Nucleus accumbens (tissue), 56 donors: ENCODE measurements at places on chromosomes 2 and 18.

DNA sequence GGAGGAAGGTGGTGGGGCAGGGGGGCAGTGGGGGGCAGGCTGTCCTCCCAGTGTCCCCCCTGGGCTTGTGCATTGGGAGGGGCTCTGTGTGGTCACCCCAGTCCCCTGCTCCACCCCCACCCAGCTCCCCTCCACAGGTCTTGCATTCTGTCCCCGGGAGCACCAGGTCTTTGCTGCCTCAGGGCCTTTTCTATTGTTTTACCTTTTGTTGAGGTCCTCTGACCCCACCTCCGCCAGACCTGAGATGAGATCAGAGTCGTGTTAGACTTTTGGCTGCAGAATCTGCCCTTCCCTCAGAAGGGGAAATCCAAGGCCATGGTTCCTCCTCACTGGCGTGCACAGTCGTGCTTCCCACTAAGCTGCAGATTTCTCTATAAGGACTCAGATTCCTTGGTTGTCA lies 20.8 kb downstream of the ATG4B start:
- no peak for DNase-seq

- DNase-seq, result no peak
Observed at GRCh38 chr18:28284132-28284531, 107.2 kb upstream of the CDH2 start.

- DNase-seq, result no peak
Observed at GRCh38 chr2:187495324-187495723, 47.3 kb upstream of the CALCRL start.

GRCh38 chr2:107738266-107738665 lies 88.4 kb upstream of the RGPD4 start:
- DNase-seq, result no peak

DNA sequence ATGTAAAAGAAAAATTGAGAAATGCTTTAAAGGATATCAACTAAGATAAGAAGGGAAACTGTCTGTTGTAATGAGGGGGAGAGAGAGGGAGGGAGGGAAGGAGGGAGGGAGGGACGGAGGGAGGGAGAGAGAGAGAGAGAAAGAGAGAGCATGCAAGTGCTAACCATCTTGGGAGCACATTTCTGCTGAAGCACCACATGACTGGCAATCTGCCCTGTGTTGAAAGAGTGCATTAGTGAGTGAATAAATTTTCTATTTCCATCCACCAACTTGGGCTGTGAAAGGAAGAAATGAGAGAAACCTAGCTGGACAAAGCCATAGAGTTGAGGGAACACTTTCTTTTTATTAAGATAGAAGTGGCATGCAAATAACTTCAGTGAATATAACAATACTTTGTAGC lies 110.7 kb downstream of the TMX3 start:
- no peak for DNase-seq

GRCh38 chr2:127226520-127227263 lies 6.6 kb upstream of the CYP27C1 start:
- DNase-seq, result no peak

GRCh38 chr2:121567452-121567851 lies 36.8 kb downstream of the RNU4ATAC start:
- DNase-seq, result no peak

GRCh38 chr2:30561349-30561748 lies 114.3 kb downstream of the LCLAT1 start:
- DNase-seq, result no peak

DNA sequence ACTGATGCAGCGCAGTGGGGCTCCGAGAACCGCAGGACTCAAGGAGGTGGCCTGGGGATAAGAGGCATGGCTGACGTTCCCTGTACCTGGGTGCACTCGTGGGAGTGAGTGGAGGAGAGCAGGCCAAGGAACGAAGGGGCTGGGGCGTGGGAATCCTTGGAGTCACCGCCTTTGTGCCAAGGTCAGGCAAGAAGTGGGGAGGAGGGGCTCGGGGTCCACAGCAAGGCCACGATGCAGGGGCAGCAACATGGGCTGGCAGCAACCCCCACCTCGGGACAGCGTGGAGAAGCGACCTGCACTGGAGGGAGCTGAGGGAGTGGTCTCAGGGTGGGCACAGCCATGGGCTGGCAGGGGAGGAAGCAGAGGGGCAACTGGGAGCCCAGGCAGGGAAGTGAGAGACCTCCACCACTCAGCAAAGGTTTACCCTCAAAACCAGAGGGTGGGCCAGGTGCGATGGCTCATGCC lies 18.6 kb downstream of the ARID5A start:
- DNase-seq, result no peak

DNA sequence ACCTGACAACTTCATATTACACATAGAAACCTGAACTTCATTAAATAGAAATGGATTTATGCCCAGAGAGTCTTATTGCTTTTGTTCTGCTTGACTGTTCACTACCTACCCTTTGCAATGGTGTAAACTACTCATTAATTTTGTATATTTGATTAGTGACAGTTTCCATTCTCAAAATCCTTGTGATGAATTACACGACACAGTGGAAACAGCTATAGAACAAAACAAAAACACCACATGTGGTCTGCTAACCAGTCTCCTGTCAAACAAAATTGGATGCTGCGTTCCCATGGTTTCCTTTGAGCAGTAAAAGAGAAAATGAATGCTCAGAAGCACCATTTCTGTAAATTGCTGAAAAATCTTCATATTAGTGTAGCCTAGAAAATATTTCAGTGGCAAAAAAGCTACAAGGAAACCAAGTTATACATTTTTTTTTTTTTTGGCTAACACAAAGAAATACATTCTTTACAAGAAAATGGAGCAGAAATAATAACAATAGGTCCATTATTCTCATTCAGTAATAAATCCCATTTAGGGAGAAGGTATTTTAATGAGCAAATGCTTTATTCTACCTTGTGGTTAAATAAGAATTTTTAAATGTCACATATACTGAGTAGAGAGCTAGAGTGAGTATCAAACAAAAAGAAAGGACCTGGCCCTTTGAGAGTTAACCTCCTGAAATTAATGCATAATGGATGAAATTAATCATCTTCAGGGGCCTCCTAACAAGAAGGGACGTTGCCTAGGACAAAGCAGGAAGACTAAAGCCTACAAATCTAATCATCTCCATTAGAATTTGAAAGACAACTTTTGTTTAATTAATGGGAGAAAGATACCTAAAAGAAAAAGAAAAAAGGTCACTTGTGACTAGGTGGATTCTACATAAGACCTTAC lies 355.1 kb upstream of the ZC3H15 start:
- no peak for DNase-seq

DNA sequence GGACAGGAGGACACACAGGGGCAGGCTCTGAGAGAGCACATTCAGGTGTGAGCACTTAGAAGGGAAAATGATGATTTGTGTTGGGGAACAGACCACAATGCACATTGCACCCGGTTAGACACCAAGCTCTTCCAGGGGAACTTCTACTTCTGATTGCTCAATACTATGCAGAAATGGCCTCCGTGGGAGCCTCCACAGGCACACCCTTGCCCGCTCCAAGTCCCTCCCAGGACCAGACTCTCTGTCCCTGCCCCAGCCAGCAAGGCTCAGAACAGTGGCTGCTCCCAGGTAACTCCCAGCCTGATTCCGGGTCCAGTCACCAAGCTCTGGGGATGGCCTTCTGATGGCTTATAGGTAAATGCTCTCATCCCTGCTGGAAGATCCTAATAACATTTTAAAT lies 56.2 kb downstream of the BCL2L11 start:
- no peak for DNase-seq

DNA sequence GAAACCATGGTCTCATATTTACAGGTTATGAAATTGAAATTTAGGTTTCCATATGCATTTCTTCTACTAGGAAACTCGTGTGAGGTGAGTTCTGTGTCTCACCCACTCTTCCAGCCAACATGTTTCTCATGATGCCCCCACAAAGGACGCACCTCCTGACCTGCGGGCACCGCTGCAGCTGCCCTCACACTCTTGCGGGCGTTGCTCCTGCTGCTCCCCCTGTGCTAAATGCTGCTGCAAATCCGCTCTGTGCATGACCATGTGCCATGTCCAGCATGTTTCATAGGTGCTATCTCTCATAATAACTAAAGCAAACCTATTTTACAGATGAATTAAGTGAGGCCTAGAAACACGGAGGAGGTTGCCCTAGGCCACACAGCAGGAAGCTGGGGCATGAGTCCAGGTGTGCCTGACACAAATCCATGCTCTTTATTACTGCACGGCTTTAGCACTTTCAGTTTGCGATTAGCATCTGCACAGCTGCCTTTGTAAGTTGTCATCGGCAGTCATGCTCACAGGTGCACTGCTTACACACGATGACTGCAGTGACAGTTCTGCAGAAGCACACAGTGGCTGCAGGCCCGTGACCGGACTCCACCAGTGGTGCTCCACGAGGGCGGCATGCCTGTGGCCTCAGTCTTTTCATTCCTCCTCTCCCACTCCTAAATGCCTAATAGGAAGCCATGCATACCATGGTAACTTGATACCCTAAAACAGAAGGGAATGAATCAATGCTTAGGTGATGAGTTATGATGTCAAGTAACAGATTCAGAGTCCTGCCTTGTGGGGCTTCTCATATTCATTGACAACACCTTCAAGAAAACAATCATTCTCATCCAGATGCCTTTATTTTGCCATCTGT lies 14.9 kb upstream of the GALR1 start:
- DNase-seq, result no peak
